ENCODE measurements at places on chromosomes 11 and 22.

- DNase-seq = no peak
Measured at GRCh38 chr11:105315287-105315686, 175.7 kb upstream of the CARD18 start.

- DNase-seq = no peak
Measured at GRCh38 chr11:72738199-72739141, 13.7 kb downstream of the ARAP1 start.

DNA sequence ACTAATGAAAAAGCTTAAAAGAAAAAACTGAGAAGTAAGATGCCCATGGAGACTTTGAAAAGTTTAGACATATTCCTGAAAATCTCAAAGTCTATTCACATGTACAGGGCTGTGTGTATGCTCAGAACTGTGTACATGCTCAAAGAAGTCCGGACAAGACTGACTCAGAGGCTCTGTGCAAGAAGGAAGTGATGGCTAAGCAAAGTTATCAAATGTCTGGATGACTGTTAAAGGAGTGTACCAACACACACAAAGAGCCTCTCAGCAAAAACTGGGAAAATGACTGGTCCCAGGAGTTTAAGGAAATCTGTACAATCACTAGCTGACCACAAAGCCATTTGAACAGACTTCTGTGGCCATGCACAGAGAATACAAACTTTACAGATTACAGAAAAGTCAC is 33.1 kb upstream of the ARHGAP32 start:
- no peak for DNase-seq

DNA sequence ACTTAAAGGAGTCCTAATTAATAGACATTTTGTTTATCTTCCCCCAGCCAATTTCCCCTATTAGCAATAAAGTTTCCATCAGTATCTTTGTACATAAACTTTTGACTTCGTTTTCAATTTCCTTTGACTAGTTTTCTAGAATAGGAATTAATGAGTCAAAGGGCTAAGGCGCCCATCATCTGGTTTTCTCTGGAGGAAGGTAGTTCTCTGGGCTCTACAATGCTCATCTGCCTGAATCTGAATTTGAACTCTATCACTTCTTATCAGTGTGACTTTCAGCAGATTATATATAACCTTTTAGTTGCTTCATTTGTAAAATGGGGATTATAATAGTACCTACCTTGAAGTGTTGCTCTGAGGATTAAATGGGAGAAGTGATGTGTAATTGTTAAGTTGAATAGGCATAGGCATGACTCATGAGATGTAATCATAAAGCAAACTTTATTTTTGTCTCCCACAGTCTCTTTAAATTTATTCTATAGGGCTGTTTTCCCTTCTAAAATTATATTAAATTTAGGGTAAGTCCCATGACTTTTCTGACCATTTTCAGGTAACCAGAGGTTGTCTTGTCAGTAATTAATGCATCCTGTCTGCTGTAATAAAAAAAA is 5.8 kb upstream of the TUB start:
- DNase-seq = no peak

DNA sequence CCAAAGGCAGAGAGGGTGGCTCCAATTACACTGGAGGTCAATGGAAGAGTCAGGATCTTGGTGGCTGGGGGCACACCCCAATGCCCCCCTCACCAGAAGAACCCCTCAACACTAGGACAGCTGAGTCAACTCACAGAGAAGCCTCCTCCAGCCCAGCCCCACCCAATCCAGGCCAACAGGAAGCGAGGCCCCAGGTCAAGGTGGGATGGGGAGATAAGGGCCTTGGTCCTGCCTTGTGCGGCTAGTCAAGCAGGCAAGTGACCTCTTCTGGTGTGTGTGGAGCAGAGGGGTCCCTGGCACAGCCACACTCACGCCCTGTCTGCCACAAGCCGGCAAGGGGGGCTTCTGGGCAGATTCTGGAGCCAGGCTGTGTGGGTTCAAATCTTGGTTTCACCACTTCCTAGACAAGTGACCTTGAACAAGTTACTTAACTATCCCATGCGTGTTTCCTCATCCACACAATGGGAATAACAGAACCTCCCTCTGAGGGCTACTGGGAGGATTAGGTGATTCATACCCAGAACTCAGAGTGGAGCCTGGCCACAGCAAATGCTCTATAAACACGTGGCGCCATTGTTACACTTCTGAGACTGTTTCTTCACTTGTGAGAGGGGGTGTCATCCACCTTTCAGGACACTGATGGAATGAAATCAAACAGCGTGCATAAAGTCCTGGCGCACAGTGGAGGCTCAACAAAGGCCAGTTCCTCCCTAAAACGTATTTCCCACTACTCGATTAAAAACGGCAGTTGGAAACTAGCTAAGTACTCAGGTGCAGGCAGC is 3.2 kb downstream of the TTLL12 start:
- DNase-seq = no peak

DNA sequence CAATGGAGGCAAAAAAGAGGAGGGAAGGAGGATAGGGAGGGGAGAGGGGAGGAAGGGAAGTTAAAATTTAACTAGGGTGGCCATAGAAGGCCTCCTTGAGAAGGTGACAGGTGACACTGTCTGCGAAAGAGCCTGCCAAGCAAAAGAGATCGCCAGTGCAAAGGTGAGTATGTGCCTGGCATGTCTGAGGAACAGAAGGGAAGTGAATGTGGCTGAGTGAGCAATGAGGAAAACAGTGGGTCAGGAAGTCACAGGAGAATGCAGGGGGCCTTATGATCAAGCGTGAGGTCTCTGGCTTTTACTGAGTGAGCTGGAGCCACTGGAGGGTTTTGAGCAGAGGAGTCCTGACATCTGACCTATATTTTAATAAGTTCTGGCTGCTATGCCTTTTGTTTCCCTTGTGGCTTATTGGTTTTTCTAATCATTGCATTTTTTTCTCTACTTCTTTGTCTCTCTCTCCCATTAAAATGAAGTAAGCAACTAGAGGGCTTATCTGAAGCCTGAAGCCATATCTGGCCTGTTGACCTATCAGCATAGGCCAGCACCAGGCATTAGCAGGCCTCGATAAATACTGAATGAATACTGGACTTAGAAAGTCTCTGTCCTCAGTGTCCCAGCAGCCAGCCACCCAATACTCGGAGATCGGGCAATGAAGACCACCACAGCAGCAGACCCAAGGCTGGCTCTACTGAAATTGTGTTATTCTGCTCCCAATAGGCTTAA is 5.6 kb downstream of the AP1B1 start:
- no peak for DNase-seq
